ENCODE measurements at places on chromosomes 5 and 9.

- no peak for DNase-seq
Measured at GRCh38 chr9:107975426-107976010, 485.9 kb upstream of the KLF4 start.

DNA sequence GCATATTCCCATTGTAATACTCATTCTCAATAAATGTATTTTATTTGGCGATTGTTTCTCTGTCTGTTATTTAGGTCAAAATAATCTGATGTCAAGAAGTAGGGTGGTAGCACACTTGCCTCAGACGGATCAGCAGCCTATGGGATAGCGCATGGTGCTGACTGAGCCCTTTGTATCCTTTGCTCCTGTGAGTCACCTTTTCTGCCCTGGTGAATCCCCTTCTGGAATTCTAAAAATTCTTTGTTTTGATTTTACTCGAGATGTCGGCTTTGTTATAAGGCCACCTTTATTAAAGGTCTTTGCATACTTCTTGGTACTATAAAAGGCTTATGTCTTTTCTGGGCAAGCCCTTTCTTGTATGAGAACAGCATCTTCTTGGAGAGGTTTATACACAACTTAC, 1187.8 kb downstream of the CDH9 start:
- DNase-seq = no peak

DNA sequence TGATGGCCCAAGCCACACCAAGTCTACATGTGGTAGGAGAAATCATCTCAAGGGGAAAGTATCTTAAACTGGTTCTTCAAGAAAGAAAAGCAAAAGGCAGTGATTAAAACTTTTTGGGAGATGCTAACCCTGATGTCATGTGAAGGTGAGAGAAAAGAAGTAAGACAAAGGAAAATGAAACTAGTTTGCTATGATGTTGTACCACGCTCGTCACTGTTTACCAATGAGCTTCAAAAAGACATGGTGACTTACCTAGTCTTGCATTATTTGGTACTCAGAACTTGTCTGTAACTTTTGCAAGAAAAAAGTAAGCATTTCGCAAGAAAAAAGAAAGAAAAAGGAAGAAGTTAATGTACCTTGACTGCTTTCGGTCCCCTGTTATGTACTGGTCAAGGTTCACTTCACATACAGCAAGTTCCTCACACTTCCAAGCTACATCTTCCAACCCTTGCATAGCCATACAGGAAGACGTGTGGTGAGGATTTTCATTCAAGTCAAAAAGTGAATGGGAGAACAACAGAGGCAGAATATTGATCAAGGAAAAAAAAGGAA, 739.3 kb downstream of the NR2F1-AS1 start:
- DNase-seq = no peak

DNA sequence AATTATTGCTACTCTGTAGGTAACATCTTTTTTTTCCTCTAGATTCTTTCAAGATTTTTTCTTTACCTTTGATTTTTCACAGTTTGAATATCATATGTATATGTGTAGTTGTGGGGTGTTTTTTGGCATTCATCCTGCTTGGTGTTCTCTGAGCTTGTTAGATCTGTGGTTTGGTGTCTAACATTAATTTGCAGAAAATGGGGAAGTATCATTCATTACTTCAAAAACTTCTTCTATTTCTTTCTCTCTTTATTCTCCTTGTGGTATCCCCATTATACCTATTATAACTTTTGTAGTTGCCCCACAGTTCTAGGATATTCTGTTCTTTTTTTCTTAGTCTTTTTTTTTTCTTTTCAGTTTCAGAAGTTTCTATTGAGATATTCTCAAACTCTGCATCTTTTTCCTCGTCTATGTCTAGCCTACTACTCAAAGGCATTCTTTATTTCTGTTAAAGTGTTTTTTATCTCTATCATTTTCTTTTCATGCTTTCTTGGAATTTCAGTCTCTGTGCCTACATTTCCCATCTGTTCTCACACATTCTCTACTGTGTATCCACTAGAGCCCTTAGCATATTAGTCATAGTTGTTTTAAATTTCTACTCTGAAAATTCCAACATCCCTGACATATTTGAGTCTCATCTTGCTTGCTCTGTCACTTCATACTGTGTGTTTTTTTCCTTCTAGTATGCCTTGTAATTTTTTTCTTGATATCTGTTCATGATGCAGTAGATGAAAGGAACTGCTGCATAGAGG, 60.1 kb upstream of the GNA14 start:
- no peak for DNase-seq

- DNase-seq = no peak
Measured at GRCh38 chr5:51988634-51989033, 605.4 kb downstream of the ISL1 start.

GRCh38 chr5:10272053-10272874, 22.2 kb downstream of the CCT5 start:
- DNase-seq = no peak

- no peak for DNase-seq
Measured at GRCh38 chr5:128673970-128674369, 135.9 kb upstream of the FBN2 start.
